ENCODE measurements at places on chromosomes 1 and 21.

- DNase-seq, result no peak
Measured at GRCh38 chr1:211420389-211420788, 71.6 kb downstream of the RD3 start.

DNA sequence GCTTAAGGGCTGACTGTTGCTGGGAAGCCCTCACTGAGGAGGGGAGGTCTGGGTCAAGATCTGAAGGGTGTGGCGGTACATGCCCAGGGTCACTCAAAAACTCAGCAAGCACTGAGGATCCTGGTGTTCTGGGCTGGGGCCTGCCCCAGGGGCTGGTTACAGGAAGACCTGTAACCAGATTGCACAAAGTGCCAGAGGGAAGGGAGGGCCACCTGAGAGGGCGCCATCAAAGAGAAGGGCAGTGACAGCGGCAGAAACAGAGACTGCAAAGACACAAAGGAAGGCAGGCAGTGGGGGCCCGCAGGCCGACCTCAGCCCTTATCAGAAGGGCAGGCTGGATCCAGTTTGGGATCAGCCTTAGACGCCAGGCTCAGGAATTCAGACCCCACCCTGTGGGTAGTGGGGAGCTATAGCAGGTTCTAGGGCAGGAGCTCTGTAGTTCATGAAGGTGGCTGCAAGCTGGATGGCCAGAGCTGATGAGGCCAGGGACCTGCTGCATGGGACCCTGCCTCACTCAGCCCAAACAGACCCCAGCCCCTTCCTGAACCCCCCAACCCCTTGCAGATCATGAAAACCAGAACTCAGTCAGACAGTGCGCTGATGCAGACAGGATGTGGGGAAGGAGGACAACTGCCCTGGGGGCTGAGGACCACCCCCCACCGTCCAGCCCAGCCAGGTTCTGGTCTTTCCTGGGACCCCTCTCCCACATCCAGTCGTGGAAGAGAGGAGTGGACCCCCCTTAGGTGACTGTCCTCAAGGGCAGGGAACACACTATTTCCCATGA lies 3.9 kb downstream of the SH2D5 start:
- no peak for DNase-seq

- no peak for DNase-seq
Measured at GRCh38 chr1:110538075-110538474, 19.1 kb upstream of the KCNA10 start.

DNA sequence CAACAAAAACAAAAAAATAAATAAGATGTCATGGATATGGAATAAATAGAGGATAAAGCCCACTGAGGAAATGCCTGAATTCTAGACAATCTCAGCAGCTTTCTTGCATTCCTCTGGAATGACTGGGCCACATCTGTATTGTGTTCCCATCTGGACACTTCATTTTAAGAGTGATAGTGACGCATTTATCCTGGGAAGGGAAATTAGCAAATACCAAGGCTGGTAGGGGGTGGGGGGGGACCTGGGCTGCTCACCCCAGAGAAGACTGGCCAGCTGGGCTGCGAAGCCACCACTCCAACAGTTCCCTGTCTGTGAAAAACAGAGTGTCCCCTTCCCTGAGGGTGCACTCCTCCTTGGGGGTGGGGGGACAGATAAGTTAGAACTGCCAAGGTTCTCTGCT lies 106.3 kb downstream of the HIVEP3 start:
- no peak for DNase-seq

- DNase-seq, result no peak
Measured at GRCh38 chr1:93851878-93852277, 27.1 kb downstream of the DNTTIP2 start.

GRCh38 chr1:10170239-10170574 lies 40.2 kb upstream of the KIF1B start:
- no peak for DNase-seq

DNA sequence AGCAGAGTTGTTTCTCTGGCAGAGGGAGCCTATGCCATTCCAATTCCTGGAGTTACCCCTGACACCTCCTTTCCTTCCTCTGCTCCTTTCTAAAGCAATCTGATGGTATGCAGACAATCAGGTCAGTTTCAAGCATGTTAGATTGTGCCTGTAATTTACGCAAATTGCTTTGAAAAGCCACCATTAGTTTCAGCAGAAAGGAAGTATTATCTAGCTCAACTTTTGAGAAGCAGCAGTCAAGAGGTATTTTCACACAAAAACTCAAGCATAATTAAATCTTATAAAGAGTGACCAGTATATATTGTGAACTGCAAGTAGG lies 2.2 kb downstream of the ERRFI1 start:
- DNase-seq, result no peak

DNA sequence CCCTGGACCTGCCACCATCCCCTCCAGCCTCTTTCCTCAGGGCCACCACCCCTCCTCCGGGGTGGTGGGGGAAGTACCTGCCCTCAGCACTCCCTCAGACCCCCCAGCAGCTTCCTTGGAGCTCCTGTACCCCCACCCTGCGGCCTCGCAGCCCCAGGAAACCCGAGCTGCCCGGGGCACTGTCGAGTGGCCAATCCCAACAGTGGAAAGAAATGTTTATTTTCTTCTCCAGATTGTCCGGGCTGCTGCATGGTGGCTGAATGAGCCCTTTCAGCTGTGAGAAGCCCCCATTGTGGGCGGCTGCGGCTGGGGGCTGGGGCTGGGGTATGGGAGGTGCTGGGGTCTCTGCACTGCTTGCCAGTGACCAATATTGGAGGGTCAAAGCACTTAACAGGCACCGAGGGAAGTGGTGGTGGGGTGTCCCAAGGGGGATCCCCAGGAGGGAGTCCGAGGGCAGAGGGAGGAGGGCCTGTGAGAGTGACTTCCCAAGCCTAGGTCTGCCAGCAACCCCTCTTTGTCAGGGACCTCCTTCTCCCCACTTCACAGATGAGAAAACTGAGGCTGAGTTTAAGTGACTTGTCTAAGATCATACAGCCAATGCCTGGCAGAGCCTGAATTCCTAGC lies 25.2 kb downstream of the RUNX3 start:
- DNase-seq, result no peak

- DNase-seq, result no peak
Measured at GRCh38 chr1:62436039-62436465, 797 bp upstream of the USP1 start.

DNA sequence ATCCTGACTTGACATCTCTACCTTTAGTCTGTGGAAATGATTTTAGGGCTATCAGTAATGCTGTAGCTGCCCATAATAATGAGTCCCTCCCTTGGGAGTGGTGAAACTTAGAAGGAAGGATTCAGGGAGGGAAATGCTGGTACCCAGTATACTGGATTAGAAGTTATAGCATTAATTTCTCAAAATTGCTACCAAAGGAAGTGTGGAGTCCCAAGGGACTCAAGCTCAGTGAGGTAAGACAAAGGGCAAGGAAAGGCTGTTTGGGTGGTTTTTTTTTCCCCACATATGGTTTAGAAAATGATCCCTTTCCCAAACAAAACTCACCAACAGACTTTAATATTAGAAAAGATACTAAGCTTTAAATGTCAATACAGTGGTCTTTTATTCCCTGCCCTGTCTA lies 99.9 kb downstream of the CD247 start:
- DNase-seq, result no peak

GRCh38 chr1:79575424-79575823 lies 568.9 kb upstream of the ADGRL4 start:
- DNase-seq, result no peak

DNA sequence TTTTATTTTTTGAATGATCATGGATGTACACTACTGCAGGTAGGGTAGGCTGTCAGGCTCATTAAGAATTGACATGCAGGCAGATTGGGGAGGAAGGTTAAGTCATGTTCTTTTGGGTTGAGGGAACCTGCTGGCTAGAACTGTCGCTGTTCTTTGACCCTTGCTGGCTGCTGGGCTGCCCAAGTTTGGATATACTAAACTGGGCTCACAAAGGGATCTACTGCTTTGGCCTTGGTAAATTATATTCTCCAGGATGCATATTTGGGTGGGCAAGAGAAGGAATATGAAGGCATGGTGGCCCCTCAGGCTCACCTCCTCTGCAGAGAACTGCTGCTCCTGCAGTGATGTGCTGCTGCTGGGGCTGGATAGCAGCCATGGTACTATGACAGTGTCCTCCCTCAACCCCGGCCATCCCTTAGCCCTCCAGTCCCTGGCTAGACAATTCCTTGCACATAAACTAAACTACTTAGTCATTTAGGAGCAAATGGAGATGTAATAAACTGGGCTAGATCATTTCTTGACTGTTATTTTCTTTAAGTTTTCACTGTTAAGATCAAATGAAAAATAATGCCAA lies 6.1 kb downstream of the ATP1A1 start:
- no peak for DNase-seq

DNA sequence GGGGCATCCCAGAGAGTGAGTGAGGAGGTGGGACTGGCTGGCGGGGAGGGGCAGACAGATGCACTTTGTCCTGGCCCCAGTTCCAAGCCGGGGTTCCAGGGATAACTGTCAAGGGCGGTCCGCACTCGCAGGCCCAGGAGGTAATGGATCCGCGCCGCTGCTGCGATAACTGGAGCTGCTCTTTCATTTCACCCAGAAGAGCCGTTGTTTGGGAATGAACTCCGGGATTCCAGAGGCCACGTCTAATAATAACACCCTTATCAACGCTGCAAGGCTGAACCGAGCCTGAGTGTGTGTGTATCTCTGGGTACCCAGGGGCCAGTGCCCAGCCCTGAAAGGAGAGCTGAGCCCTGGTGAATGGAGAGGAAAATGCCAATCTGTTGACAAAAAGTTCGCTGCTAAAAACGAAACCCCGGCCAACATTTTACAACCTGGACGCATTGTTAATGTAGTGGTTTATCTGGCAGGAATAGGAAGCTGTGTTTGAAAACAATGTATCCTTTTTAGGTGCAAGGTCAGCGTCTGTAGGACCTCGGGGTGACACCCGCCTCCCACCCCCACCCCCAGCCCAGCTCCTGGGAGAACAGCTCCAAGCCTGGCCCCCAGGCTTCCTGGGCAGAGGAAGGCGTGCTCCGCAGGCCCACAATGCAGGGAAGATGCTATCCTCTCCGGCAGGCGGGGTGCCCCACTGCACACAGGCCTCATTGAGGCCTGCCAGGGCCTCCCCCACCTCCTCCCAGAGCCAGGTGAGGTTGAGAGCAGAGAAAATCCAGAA lies 119.7 kb downstream of the PROX1 start:
- DNase-seq, result no peak

DNA sequence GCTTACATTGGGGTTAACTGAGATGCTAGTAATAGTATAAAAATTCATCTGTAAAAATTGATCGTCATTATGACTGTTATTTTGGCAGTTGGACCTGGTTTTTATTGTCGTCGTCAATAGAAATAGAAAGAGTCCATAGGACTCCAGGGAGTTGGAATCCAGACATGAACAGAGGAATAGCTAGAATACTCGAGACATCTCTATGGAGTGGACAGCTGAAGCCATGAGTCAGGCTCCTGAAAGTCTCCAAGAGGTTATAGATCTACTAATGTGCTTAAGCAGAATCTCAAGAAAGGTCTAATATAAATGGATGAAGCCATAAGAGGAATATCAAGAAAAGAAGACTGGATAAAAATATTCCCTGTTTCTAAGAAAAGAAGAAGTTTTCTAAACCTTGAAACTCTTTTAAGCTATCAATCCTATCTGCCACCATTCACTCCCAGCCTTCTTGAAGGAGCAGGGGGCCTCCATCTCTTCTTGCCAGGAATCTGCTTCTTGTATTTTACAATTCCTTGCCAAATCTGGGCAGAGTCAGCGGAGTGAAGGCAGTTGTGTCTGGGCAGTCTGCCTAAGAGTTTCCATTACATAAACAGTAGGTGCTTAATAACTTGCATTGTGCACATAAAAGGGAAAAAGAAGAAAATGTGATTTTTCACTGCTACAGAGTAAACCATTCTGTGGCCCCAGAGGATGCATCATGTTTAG lies 163.3 kb downstream of the ST6GALNAC5 start:
- DNase-seq, result no peak

DNA sequence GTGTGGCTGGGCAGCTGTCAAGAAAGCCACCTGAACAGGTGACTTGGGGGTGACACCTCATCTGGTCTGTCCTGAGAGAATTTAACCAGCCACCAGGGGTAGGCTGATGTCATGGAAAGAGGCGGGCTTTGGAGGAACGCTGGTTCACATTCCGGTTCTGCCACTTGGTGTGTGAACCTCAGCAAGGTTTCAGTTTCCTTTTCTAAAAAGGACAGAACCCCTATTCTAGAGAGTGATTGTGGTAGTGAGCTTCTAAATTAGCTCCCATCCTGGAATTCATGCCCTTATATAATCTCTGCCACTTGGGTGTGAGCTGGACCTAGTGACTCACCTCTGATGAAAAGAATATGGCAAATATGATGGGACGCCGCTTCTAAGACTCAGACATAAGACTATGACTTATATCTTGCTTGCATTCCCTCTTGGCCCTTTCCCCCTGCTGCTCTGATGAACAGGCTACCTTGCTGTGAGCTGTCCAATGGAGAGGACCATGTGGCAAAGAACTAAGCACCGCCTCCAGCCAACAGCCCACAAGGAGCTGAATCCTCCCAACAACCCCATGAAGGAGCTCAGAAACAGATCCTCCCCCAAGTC lies 332.1 kb downstream of the RRAGC start:
- DNase-seq, result no peak

- no peak for DNase-seq
Measured at GRCh38 chr1:198649232-198649967, 10.6 kb downstream of the PTPRC start.

DNA sequence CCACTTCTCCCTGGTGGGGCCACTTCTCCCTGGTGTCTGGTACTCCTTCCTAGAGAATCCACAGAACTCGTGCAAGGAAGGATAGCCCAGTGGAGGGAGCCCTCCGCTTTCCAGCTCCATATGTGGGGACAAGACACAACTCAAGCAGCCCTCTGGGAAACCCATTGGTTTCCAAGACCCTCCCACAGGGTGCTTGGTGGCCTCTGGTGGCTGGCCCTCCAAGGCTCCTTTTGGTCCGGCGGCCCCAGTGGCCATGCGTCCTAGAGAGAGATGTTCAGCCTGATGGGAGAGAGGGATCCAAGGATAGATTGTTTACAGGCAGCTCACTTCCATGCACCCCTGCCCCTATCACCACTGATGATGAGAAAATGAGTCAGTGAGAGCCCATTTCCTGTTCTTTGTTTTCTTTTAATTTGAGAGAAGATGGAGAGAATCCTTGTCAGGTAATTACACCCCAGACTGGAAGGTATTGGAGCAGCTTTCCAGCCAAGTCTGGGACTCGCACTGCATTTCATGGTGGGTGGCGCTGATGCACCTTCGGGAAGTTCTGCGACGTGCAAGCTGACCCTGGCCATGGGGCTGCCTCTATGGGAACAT lies 486.2 kb upstream of the VAMP3 start:
- DNase-seq, result no peak
